Vagina (tissue), 2 donors: ENCODE measurements at places on chromosomes 6 and 20. TPM values are rescaled to one million over a fixed set of nuclear protein-coding genes. Genes with fewer than 3 reads are reported as not detected.

- H3K36me3 ChIP-seq: peaks cover 4% of the 10 kb centered on the region
- no peak overlapping the region for H3K27ac ChIP-seq
- DNase-seq: no peak
- peaks cover 9% of the 10 kb centered on the region for H3K4me1 ChIP-seq
These were observed 68.8 kb downstream of the CDS2 start for GRCh38 chr20:5195655-5196054.

The PERP gene
- 279 TPM for total RNA-seq

DNA sequence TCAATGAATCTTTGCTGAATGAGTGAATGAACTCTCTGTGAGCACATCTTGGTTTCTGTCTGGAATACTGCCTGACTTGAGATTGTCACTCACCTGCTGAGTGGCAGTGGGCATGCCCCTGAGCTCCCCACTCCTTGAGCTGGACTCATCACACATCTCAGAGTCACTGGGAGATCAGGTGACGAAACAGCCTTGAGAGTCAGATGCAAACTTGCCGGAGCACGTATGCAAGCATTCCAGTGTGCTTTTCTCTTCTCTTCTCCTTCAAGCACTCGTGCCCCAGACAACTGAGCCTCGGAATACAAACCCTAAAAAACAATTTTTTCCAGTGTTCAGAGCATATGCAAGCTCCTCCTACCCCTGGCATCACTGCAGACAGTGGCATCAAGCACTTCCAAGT lies 9.4 kb upstream of the BMP7 start:
- H3K4me1 ChIP-seq: no peaks in the 10 kb centered on the region
- no peak for DNase-seq
- H3K27ac ChIP-seq: no peak overlapping the region
- no peak overlapping the region for H3K4me3 ChIP-seq

The GINS1 gene
- total RNA-seq: 2.0 TPM

The EYA4 gene
- 18.7 TPM for total RNA-seq

The MEI4 gene
- not detected for total RNA-seq

DNA sequence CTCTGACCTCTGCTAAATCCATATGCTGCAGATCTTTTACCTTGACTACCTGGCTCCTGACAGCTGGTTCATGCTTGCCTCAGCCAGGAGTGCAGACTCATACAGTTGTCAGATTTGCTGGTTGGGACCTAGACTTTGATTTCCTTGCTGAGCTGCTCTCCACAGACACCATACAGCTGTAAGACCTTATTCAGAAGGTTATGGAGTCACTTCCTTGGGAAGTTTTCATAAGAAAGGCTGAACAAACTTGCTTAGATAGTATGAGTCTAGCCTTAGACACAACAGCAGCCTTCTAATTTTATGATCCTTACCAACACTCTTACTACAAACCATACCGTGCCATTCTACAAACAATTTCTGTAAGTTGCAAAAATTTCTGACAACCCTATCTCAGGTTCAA lies 102.9 kb downstream of the EDN1 start:
- DNase-seq: no peak
- H3K27me3 ChIP-seq: no peaks in the 10 kb centered on the region
- no peaks in the 10 kb centered on the region for H3K36me3 ChIP-seq
- no peak overlapping the region for H3K27ac ChIP-seq
- no peaks in the 10 kb centered on the region for H3K4me1 ChIP-seq
- no peak overlapping the region for H3K4me3 ChIP-seq

DNA sequence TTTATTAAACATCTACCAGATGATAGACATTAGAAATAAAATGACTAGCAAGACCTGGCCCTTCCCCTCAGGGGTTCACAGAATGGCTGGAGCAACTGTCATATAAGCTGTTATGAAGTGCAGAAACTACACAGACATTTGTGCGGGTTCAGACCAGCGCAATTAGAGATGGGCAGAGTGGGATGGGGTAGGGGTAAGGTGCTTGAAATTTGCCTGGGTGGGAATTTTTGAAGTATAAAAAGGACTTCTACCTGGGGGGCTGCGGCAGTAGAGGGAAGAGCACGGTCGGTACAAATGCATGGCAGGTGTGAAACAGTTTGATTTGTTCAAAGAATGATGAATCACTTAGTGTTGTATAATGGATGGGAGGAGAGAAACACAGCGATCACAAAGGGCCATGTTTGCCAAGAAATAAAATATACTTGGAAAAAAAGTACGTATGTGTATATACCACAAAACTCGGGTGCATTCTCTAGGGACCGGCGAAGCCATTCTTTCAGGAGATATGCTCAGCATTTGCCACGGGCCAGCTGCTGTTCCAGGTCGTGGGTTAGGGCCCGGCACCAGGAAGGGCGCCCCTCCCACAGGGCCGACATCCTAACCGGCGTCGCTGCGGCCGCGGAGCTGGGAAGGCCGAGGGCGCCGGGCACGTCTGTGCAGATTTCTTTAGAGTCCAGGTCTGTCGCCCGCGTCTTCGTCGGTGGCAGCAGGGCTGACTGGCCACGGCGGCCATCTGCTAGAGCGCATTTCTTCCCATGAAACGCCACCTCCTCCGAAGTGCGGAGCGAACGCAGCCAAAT lies 809 bp upstream of the NOL7 start:
- peak overlapping the region; percentile 89 for H3K27ac ChIP-seq
- no peak for DNase-seq
- peak overlapping the region; percentile 83 for H3K4me3 ChIP-seq
- H3K4me1 ChIP-seq: peaks cover 25% of the 10 kb centered on the region

- no peak overlapping the region for H3K27ac ChIP-seq
- no peak for DNase-seq
- no peak overlapping the region for H3K4me3 ChIP-seq
These were observed 36.8 kb downstream of the CENPW start for GRCh38 chr6:126376682-126377081.

The TINAG gene
- total RNA-seq: not detected
